Epithelial cell of esophagus (primary cell): ENCODE measurements at places on chromosomes 1 and 21.

DNA sequence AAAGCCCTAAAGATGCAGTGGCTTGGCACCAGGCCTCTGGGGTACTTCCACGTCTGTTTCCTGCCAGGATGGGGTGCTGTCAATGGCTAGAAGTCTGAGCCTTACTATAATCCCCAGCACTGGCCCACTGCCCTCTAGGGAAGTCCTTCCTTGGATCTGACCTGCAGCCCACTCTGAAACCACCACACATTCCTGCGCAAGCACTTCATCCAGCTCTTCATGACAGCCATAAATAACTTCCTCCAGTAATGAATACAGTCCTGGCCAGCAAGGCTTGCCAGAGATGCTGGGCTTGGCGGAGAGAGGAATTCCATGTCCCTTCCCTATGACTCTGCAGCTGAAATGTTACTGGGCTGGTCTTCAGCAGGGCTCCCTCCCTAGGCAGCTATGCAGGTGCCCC lies 32.6 kb downstream of the ALPL start:
- DNase-seq, result no peak

DNA sequence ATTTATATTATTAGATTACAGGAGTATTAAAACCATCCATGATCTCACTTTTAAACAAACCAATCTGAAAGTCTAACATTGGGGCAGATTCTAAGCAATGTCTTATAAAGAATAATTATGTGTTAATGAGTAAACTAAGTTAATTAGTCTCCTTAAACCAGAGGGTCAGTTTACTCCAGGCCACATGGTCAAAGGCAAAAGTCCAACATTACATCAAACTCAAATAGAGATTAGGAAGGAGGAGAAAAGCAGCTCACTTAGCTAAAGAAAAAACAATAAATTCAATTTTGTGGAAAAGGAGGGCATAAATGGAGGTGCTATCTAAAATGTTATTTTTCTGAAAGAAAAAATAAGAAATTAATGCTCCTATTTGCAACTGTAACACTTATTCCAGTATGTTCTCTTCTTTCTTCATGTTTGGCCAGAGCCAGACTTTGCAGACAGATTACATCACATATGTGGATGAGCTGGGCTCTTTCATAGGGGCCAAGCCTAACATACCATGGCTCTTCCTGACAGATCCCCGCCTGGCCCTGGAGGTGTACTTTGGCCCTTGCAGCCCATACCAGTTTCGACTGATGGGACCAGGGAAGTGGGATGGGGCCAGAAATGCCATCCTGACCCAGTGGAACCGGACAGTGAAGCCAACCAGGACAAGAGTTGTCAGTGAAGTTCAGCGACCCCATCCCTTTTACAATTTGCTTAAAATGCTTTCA lies 24.3 kb upstream of the FMO2 start:
- peak; percentile 10 for DNase-seq

DNA sequence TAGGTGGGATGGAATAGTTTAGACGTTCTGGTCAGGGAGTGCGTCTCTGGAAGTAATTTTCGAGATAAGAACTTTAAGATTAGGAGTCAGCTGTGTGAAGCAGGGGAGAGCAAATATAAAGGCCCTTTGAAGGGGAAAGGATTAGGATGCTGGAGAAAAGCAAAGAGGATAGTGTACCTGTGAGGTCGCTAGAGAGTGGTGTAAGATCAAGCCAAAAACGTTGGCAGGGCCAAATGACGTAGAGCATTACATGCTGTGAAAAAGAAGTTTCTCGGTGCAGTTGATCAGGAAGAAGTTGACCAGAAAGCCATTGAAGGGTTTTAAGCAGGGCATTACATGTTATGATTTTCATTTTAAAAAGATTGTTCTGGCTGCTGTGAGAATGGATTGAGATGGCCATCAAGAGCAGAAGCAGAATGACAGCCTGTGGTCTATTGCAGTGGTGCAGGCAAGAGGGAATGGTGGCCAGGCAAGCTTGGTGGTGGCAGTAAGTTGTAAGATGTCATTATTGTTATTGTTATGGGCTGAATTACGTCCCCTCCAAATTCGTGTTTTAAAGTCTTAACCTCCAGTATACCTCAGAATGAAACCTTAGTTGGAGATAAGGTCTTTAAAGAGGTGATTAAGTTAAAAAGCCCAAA lies 113.6 kb upstream of the KIF26B start:
- DNase-seq, result no peak

DNA sequence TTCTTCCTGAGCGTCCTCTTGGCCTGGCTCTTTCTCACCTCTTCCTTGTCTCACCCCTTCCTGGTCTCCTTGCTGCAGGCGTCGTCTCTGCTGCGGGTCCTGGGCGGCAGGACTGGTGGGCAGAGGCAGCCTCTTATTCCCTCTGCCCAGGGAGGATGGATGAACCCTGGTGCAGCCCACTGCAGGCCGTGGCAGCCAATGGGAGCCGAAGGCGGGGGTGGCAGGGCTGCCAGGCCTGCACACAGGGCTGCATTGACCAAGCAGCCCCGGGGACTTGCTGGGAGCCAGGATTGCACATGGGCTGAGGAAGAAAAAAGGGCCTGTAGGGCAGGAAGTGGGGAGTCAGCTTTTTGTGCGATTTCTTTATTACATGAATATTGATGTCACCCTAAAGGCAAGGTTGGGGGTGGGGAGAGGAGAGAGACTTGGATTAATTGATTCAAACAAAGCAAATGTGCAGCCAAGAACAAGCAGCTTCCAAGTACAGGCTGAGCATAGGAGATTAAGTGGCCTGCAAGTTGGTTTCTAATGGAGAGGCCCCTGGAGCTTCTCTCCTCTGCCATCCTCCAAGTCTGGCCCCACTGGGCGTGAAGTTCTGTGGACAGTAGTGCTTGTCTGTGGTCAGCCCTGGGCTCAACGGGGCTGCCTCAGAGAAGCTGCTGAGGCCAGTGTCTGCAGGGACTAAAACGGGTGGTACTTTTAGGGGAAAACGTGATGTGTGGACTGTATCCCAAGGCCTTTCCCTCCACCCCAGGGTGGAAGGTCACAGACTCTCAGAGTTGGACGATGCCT lies at the start of gene S100B:
Gene S100B (minus strand): TSS at position 108 of the 792 bp plus-strand sequence. CDS start 2,667 bp downstream, outside the sequence.
- DNase-seq, result no peak

GRCh38 chr1:117169871-117170596 lies 40.7 kb downstream of the VTCN1 start:
- no peak for DNase-seq

- no peak for DNase-seq
Observed at GRCh38 chr1:17361687-17362086, 10.3 kb upstream of the PADI6 start.

DNA sequence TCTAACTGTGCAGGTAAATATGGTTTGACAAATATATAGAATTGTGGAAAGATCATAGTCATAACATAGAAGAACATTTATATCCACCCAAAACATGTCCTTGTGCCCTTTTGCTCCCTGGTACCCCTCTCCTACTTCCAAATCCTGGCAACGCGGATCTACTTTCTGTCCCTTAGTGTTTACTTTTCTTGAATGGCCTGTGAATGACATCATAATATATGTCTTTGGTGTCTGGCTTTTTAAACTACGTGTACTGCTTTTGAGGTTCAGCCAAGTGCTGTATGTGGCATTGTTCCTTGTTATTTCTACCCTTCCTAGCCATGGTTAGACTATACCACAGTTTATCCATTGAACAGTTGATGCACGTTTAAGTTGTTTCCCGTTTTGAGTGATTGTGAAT lies 155.6 kb downstream of the SDCCAG8 start:
- no peak for DNase-seq

DNA sequence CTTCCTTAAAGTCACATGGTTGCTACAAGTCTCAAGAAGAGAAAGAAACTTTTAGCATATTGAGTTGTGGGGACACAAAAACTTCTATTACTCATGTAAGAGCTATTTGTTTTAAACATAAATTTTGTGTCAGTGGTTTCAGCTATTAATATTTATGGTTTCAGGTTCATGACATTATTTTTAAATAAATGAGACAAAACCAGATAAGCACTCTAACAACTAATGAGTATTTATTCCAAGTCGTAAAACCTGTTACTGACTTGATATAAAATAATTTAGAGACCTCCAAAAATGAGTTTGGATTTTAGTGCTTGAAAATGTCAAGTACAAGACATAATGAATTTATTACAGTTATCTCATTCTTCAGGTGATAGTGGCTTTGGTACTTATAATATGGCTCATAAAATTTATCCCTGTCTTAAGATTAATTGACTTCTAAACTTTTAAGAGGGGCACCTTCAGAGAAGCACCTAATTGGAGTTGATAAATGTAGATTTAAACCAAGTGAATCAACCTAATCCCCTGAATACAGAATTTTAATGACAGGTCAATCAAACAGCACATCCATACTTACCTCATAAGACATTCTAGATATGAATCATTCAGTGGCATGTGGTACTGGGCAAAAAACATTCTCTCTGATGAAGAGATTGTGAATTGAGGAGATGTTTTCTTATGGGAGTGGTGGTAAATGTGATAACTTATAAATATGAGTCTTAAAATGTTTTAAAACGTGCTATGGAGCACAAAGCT lies 167.7 kb upstream of the PTGFR start:
- no peak for DNase-seq

- DNase-seq, result no peak
Observed at GRCh38 chr1:24849672-24850295, 80.3 kb downstream of the RUNX3 start.

DNA sequence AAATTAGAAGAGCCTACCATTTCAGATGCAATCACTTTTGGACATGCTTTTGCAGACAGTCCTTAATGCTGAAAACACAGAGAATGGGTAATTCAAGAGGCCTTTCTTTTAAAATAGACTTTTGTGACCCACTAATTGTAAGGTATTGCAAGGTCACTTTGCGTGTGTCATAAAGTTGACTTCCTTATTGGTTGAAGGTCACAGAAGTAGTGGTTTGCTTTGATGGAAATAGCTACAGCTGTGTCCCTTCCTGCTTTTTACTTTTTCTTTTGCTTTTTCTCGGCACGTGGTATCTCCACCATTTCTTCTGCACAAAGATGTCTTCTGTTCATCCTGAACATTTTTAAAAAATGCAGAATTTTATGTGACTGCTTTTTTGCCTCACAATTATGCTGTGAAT lies 146.8 kb downstream of the DYRK1A start:
- DNase-seq, result no peak

GRCh38 chr1:33300673-33301072 lies 20.2 kb downstream of the A3GALT2 start:
- no peak for DNase-seq

DNA sequence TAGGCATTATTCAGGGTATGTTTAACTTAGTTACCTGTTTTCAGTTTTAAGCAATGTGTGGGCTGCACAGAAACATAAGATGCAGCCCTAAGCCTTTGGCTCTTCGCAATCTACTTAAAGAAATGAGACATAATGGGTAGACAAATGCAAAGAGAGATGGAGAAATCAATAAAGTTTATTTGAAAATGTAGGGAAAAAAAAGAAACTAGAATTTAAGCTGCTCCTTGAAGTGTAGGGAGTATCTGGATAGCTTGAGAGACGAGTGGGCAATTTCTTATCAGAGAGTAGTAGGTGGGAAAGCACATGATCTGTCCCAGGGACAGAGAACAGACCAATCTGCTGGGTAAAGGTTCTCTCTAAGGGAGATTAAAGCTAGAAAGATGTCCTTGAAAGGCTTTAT lies 8.9 kb downstream of the WNT2B start:
- DNase-seq, result no peak

- no peak for DNase-seq
Observed at GRCh38 chr1:175479521-175480342, 263.7 kb downstream of the TNR start.

GRCh38 chr21:44697811-44698734 lies 1.1 kb downstream of the KRTAP10-12 start:
- DNase-seq, result no peak

DNA sequence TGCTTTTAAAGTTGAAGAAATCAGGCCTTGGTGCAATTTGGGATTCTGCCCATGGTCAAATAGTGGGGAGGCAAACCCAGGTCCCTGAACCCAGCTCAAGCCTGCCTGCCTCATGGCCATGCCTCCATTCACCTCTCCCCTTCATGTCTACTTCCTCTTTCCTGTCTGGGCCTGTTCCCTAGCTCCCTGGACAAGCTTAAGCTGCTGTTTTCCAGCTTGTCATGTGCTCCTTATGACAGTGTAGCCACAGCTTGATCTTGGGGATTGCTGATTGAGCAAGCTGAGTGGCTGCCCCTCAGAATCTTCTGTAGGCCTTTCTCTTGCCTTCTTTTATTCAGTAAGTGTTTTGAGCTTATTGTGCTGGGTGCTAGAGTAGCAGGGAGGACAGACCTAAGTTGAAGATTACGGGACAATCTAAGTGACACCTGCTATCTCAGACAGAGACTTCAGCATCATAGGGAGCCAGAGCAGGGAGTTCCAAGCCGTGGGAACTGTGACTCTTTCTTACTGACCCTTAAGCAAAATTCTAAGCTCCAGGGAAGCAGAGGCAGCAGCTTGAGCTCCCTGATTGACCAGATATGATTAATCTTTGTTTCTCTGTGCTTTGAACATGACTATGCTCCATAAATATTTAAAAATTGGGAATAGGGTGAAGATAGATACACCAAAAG lies 520 bp upstream of the MR1 start:
- peak; percentile 94 for DNase-seq

DNA sequence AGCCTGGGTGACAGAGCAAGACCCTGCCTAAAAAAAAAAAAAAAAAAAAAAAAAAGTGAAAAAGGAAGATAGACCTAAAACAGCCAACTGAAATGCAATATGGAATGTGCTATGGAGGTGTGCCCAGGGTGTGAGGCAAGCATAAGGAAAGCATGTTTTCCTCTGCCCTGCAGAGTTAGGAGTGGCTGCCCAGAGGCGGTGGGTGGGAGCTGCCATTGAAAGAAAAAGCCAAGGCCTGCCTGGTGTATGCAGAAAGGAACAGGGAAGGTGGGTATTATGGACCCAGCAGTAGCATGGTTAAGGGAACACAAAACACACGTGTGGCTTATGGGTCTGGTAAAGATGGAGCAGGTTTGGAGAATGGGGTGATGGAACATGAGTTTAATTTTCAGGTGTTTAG lies 8.9 kb downstream of the CD244 start:
- DNase-seq, result peak; percentile 17

- no peak for DNase-seq
Observed at GRCh38 chr1:203572134-203572625, 54.5 kb upstream of the ATP2B4 start.

DNA sequence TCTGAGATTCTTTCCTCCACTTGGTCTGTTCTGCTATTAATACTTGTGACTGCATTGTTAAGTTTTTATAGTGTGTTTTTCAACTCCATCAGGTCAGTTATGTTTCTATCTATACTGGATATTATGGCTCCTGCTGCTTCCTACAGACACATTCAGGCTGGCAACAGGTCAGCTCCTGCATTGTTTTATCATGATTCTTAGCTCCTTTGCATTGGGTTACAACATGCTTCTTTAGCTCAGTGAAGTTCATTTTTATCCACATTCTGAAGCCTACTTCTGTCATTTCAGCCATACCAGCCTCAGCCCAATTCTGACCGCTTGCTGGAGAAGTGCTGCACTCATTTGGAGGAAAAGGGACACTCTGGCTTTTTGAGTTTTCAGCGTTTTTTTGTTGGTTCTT lies 37.3 kb upstream of the F3 start:
- peak; percentile 39 for DNase-seq

DNA sequence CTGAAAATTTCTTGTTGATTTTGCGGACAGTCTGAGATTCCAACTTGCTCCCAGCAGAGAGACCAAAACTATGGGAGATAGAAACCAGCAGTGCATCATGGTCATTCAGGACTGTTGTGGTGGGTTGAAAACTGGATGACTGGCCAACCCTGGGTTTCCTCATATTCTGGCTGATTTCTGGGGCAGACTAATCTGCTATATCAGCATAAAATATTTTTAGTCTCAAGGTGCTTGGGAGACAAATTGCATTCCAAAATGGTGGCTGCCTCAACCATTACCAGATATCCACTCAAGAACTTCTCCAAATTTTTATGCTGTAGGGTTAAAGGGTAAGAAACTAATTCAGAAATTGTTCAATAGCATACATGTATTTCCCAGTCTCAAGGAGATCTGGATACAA lies 434.0 kb downstream of the BRINP3 start:
- no peak for DNase-seq

GRCh38 chr1:169514566-169515270 lies 29.0 kb upstream of the SLC19A2 start:
- DNase-seq, result peak; percentile 40
